ENCODE measurements at places on chromosomes 2 and 18.

DNA sequence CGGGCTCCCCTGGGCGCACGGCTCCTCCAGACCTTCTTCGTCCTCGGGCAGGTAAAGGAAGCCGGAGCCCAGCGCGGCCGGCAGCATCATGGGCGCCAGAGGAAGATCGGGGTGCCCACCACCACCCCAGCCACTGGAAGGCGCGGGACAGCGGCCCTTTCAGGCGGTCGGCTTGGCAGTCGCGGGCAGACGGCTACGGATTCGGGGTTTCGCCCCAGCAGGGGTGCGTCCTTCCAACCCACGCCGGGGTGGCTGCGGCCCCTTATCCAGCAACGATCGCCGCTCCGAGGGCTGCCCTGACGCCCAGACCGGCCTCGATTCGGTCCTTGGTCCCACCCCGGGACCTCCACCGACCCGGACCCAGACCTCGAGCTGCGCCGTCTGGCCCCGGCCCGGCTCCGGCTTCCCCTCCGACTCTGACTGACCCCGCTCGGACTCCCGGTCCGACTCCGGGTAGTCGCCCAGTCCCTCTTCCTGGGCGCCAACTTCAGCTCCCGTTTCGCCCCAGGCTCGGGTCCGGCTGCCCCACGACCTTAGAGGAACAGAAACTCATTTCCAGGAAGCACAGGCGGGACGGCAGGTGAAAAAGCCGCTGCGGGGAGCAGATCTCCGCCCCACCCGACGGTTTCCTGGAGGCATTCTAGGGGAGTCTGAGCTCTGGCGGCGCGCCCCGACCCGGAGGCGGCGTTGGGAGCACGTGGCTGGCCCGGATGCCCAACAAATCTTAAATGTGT lies 30.2 kb upstream of the SSB start:
- no peak for DNase-seq

- no peak for DNase-seq
Measured at GRCh38 chr2:42147641-42148274, 21.4 kb upstream of the EML4 start.

DNA sequence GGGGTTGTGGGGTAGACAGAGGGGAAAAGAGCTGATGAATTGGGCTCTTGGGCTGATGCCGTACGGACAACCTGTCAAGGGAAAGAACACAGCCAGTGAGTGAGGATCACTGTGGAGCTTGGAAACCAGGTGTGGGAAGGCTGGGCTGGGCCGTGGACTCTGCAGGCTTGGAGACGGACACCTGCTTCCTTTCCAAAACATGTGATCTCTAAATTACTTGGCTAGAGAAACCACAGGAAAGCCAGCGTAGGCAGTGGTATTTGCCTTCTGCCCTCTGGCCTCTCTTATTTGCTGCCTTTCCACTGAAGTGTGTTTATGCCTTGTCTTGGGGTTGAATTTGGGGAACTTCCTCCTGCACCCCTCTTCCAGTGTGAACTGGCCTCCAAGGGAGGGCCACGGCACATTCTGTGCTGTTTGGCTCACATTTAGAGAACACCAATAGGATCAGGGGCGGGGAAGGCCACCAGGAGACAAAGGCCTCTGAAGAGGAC lies 267.7 kb downstream of the PRKCE start:
- no peak for DNase-seq

- no peak for DNase-seq
Measured at GRCh38 chr2:7333960-7334493, 416.8 kb downstream of the RNF144A start.

DNA sequence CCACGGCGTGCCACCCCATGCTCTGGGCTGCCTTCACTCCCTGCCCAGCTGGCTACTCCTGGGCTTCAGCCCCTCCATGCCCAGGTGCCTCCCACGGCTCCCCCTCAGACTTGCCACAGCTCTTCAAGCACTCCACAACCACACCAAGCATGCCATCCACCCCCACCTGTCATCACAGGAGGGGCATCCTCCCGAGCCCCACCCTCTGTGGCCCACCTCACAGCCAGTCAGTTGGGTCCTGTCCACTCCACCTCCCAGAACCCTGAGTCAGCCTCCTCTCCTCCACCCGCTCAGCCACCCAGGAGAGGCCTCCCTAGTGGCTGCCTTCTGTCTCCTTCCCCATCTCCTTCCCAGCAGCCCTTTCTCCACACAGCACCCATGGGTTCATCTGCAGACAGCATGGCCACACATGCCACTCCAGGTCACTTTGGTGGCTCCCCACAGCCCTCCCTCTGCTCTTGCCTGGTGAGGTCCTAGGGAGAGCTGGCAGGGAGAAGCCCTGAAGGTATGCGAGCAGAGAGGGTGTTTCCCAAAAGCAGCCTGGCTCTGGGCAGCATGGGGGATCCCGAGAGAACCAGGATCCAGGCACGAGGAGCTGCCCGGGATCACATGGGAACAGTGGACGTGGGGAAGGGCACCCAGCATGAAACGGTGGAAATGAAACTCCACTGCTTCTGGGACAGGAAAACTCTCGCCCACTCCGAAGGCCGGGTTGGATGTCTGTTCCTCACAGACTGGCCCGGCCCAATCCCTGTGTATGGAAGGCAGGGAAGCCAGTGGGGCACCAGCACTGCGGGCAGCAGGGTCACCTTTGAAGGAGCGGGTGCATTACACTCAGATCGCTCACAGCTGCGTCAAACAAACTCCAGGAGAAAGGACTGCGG lies 2.7 kb downstream of the LIMS2 start:
- no peak for DNase-seq

DNA sequence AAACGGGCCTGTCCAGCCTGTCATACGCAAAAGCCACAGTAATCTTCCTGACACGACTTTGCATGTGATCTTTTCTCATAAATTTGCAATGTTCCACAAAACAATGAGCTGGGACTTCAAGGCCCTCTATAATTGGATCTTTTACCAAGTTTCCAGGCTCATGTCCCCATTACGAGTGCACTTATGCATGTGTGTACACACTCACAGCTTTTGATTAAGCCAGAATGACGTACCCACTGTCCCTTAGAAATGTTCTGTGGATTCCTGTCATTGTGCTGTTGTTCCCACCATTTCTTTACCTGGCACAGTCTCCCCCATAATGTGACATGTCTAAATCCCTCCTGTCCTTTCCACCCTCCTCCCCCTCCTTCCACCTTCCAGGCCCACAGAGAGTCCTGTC lies 19.7 kb upstream of the TMEM247 start:
- no peak for DNase-seq

- DNase-seq, result no peak
Measured at GRCh38 chr2:226087505-226088365, 688.2 kb downstream of the NYAP2 start.

DNA sequence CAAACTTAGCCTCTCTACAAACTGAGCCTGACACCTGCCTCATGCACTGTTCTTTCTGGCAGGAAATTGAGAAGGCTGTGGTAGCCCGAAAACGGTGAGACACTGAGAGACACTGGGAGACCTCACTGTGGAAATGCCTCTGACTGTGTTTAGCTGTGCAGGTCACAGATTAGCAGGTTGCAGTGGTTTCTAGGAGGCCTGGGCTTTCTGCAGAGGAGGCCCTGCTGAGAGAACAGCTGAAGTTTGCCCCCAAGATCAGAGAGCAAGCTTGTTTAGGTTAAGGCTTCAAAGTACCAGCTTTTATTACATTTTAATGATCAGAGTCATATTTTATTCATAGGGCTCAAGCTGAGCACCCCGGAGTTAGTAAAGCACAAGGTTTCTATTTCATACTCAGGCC lies 68.7 kb upstream of the LYPD6 start:
- no peak for DNase-seq

DNA sequence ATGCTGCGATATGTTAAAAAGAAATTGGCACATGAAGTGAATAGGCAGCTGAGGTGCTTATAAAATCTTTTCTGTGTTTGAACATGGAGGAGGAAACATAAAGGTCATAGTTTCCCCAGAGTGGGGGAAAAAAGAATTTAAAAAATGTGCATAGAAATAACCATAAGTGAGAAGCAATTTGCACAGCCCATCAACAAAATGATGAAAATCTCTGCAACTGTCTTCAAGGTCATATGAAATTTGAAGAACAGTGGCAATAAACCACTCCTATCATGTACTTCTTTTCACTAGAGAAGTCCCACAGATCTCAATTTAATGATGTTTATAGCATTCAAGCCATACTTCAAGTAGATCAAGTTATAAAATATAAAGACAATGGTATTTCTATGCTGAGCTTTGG lies 46.7 kb upstream of the ZNF804A start:
- DNase-seq, result no peak

GRCh38 chr2:30255026-30255425 lies 23.7 kb downstream of the LBH start:
- no peak for DNase-seq

DNA sequence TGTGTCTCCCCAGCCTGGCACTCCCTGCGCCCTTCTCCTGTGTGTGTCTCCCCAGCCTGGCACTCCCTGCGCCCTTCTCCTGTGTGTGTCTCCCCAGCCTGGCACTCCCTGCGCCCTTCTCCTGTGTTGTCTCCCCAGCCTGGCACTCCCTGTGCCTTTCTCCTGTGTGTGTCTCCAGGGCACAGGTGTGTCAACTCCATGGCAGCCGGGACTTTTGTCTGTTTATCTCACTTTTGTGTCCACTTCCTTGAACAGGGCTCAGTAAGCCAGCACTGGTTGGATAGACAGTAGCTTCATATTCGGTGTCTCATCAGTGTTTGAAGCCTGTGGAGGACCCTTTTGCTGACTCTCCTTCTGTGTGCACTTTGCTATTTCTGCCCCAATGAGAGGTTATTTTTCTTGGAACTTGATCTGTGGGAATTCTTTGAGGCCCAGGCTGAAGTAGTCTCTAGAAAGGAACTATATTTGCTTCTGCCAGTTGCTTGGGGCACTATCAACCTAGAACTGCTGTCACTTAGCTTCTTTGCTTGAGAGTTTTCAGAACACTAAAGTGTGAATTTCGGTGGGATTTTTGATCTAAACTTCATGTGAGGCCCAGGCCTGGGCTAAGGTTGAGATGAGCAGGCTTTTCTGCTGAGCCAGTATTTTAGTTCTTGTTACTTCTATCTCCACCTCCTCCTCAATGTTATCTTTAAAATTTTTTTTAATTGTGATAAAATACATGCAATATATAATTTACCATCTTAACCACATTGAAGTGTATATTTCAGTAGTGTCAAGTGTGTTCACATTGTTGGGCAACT lies 8.3 kb upstream of the ASB1 start:
- no peak for DNase-seq

GRCh38 chr2:101770726-101771125 lies 73.2 kb downstream of the MAP4K4 start:
- peak; percentile 36 for DNase-seq

- peak; percentile 93 for DNase-seq
Measured at GRCh38 chr2:104658144-104658835, 195.6 kb upstream of the POU3F3 start.

GRCh38 chr2:113894156-113894743 lies 4.4 kb downstream of the ACTR3 start:
- peak; percentile 29 for DNase-seq

DNA sequence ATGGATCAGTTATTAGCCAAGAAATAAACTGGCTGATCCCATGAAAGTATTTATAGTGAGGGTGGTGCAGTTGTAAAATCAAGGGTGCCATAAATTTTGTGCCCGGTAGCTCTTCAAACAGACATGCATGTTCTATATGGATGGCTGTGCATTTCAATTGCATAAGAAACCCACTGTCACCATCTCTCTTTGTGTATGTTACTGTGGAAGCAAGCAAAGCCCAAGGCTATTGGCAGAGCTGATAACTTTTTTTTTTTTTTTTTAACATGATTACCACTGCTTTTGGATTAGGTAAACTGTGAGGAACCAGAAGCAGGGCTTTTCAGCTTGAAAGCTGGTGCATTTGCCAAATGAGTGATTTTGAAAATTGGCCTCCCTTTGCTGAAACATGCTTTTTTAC lies 332.6 kb downstream of the SOX11 start:
- no peak for DNase-seq

- no peak for DNase-seq
Measured at GRCh38 chr2:37421686-37422085, 77.3 kb downstream of the QPCT start.

GRCh38 chr2:121505986-121506586 lies 24.6 kb upstream of the RNU4ATAC start:
- no peak for DNase-seq

DNA sequence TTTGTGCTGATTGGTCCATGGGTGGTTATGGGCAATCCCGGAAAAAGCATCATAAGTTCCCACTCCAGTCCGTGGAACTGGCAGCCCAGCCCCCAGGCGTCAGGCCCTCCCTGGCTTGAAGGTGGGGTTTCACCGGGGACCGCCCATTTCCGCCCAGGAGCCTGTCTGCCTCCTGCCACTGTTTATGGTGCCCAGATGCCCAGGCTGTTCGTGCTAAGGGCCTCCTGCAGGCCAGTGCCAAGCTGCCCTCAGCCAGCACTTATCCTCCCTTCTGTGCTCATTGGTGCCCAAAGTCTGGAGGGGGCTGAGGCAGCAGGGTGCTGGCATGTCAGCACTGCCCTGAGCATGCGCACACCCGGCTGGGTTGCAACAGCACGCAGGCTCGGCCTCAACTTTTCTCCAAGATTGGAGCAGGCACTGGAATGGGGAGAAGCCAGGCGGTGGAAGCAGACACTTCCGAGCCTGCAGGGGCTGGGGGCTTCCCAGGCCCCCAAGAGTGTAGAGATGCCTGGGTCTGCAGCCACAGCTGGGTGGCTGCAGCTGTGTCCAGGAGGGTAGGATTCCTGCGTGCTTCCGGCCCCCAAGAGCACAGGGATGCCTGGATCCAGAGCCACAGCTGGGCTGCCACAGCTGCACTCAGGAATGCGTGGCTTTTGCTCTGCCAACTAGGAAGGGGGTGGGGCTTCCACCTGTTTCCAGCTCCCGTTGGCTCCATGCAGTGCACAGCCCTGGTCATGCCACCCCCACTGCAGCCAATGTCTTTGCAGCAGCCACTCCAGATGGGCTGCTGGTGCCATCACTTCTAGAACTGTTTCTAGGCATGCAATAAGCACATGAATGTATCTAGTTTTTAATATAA lies 74.0 kb downstream of the AGPS start:
- DNase-seq, result no peak

- DNase-seq, result no peak
Measured at GRCh38 chr2:152500772-152501171, 165.8 kb downstream of the FMNL2 start.

- DNase-seq, result no peak
Measured at GRCh38 chr2:54371460-54372065, 84.6 kb upstream of the SPTBN1 start.

DNA sequence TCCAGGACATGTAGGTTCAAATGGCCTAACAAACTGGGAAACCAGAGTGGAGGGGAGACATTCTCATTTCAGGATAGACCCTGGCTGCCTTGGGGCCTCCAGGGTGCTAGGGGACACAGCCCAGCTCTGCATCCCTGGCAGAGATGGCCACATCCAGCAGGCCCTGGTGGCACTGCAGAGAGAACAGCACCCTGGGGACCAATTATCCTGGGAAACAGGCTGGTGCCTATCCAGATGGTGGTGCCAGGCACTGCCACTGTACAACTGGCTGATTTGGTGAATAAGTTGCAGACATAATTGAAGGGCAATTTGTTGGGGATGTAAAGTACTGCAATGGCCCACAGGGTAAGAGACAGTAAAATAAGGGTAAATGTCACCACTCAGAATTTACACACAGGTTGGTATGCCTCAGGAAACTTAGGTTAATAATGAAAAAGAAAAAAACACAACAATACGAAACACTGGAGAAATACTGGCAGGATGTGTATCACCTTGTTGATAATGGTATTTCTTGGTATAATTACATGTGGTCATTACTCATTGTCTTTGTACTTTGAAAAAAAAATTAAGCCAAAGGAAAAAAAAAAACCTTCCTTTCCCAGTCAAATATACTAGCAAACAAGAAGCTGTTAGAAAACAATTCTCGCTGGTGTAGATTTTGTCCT lies 12.8 kb upstream of the SFTPB start:
- DNase-seq, result no peak

GRCh38 chr2:65366595-65367125 lies 65.7 kb downstream of the SPRED2 start:
- DNase-seq, result peak; percentile 93
